Cerebellar nuclear complex (tissue), 1 donor: ENCODE measurements at places on chromosomes 4 and X.

DNA sequence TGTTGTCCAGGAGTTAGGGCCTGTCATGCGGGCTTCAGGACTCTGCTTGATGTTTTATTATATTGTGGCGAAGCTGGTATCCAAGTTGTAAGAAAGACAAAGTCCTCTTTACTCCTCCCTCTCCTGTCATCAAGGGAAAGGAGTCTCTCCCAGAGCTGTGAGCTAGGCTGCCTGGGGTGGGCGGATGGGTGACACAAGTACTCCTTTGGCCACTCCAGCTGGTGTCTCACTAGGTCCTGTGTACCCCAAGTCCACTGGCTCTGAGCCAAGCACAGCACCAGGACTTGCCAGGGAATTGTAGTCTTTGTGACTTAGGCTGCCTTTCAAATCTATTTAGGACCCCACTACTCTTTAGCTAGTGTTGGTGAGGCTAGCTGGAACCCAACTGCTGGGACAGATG is 36.7 kb upstream of the RPS6KA6 start:
- DNase-seq, result no peak

DNA sequence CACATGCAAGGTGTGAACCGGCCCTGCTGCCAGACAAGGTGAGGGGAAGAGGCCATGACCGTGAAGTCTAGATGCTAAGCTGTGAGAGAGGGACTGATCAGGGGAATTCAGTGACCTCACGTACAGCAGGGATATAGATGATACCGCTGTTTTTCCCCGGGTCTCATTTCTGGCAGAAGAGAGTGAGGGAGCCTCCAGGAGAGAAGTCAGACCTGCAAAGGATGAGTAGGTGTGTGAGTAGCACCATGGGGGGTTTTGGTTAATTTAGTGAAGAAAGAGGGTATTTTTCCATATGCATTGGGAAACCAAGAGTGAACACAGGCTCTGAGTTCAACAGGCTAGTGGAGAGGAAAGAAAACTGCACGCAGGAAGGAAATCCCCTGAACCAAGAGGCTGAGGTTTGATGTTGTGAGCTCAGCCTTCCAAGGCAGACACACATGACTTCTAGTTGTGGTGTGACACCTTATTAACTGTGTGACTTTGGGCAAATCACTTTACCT is 127.6 kb upstream of the GATB start:
- DNase-seq, result no peak

DNA sequence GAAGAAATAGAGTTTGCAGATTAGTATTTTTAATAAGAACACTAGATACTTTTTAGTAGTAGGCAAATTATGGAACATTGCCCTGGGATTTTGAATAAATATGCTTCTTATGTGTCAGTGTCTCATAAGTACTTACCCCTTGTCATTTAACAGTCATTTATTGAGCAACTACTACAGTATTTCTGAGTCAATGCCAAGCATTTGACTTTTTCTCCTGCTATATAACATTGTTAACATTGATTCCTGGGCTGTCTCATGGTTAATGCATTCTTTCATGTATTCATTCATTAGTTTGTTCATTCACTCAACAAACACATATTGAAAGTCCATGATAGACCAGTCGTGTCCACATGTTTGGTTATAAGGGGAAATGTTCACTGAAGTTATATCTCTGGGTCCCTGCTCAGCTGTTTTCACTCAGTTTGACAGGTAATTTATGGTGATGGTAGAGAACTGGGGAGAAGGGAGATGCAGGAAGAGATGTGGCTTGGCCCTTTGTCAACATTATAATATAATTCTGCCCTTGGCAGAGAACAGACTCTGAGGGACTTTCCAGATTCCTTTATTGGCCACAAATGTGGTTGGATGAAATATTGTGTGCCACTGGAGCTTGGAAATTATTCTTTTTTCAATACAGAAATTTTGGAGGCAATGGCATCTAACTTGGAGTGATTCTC is 49.8 kb downstream of the OSTC start:
- no peak for DNase-seq

- no peak for DNase-seq
Measured at GRCh38 chr4:126678618-126679017, 954.1 kb upstream of the INTU start.

GRCh38 chr4:41613386-41613785 is 75.4 kb downstream of the LIMCH1 start:
- DNase-seq, result no peak

DNA sequence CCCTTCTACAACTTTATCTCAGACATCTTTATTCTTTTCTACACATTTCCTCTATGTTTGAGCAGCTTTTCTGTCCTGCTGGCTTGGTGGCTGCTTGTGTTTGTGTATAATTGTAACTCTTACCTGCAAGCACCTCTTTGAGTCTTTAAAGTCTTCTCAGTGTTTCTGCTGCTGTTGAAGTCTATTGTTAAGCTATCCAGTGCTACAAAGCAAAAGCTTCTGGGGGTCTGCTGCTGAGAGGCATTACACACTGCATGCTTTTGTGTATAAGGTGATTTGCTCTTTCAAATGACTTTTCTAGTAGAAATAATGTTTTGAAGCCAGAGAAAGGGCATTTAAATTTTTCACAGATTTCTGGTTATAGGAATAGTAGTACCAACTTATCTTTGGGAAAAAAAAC is 241.8 kb downstream of the DTHD1 start:
- DNase-seq, result no peak

- no peak for DNase-seq
Measured at GRCh38 chr4:8772499-8773123, 99.0 kb downstream of the HMX1 start.

DNA sequence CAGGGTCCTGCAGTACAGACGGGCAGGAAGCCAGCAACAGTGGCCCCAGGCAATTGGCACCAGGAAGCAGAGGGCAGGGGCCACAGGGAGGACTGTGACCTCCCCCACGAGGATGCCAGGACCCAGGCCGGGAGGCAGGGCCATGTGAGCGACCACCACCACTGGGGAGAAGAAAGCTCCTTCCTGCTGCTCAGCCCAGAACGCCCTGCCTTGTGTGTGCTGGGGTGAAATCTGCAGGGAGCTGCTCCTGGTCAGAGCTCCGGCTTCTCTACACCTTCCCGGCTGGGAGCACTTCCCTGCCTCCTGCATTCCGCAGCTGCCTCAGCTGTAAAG is 100.4 kb downstream of the HMX1 start:
- no peak for DNase-seq

GRCh38 chr4:151569650-151570049 is 160.7 kb downstream of the FHIP1A start:
- DNase-seq, result no peak

DNA sequence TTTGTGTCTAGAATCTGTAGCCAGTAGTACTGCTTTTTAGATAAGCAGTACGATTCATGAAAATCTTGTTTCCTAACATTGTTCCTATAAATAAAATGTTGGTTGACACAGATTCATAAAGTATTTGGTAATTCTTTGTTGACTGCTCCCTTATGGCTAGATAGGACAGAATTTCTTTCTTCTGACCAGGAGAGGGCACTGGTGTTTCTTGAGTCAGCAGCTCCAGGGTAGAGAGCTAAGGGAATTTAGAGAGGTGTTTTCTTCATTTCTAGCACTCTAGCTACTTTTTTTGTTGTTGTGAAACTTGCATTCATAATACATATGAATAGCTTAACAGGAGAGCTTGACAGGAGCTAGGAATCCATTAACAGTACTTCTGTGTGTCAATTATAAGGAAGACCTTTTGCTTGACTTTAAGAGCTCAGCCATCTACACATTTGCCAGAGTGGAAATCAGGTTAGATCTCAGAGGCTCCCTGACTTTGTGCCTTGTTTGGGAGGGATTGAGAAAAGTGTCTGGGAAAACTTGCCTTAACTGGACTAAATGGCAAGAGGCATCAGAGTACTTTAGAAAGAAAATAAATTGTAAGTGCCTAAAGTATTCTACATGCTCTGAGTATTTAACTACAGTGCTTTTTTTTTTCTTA is 756.1 kb downstream of the SH3BGRL start:
- no peak for DNase-seq

DNA sequence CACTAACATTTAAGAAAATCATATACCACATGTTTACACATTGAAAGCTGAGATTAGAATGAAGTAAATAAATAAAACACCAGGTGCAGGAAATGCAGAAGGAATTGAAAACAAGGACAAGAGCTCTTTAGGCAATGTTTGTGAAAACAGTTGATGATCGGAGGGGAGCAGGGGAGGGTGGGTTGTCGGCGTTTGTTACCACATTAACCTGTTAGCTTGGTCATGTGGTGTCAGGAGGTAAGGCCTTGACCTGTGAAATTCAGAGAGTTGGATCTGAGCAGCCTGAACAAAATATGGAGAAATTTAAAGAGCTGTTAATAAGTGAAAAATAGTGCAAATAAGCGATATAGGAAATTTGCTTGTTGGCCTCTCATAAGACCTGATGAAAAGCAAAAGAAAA is 759.9 kb downstream of the PDHA2 start:
- DNase-seq, result no peak

DNA sequence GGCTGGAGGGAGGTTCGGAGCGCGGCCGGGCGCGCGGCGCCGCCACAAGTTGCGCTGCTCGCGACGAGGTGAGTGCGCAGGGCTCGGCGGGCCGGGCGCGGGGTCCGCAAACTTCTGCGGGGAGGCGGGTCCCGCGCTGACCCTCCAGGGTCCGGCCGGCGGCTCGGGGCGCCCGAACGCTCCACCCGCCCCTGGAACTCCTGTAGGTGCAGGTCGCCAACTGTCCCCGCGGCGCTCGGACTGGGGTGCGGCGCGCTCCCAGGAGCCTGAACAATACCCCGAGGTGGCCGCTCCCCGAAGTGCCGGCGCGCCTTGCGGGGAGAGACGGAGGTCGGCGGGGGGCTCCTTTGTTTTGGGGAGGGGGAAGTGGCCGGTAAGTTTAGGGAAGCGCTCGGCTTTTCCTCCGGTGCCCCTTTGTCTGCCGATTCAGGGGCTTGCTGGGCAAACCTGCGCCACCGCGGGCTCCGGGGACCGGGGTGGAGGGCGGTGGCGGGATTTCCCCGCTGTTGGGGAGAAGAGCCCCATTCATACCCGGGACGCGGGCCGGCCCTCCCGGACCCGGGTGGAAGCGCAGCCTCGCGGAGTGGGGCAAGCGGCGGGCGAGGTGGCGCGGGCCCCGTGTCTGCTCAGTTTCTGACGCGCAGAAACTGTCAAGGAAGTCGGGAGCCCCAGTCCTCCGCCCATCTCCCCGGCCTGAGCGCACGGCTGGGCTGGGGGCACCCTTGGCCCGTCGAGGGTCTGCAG is 694 bp downstream of the TBL1X start:
- no peak for DNase-seq

DNA sequence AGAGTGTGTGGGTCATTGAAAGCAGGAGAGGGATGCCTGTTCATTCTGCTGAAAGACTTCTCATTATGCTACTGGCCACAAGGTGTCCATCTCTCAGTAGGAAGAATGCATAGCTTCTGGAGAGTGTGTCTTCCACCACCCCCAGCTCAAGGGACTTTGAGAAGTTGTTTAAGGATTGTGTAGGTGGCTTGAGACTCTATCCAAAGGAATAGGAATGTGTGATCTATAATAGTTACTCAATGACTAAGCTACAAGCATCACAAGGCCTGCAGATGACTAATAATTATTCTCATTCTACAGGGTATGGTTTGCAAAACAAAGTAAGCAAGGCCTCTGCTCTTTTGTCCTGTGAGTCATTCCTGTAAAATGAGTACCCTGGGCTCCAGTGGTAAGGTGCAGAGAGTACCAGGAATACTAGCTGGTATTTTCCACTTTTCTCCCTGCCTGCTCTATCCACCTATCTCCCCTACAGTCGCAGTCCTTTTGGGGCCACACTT is 279.8 kb upstream of the BOD1L1 start:
- DNase-seq, result no peak

DNA sequence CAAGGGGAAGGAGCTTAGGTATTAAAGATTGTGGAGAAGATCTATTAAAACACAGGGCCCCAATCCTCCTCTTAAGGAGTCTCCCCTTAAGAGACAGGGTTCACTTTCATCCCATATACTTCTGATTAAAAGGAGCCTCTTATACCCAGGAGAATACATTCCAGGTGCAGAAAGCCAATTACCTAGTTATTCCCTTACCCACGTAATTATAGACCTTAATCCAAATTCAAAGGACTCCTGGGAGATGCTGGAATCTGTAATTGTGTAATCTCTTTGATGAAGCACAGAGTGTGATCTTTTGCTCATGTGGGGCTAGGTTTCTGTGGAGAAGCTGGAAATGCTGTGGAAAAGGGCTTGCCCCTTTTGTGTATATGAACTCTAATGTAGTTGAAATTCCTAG is 1.4 kb upstream of the SEC24B start:
- DNase-seq, result no peak

GRCh38 chr4:130110770-130111169 is 1014.8 kb downstream of the C4orf33 start:
- no peak for DNase-seq

DNA sequence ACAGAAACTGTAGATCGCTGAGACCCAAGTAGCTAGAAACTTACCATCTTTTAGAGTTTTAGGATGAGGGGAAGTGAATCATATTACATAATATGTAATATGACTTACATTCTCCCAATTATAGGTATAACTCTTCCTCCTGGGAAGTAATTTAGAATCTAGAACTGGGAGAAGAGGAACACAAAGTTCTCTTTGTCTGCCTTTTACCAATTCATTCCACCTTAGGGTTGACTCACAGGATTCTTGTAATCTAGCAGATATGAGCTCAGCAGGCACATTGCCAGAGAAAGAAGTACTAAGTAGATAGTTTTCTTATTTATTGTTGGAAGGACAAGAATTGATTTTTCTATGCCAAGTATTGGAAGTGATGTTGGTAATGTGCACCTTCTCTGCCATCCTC is 58.0 kb upstream of the CCSER1 start:
- no peak for DNase-seq

- no peak for DNase-seq
Measured at GRCh38 chrX:17939724-17940123, 78.6 kb upstream of the RAI2 start.

- DNase-seq, result no peak
Measured at GRCh38 chr4:184408021-184408683, 66.2 kb downstream of the IRF2 start.

DNA sequence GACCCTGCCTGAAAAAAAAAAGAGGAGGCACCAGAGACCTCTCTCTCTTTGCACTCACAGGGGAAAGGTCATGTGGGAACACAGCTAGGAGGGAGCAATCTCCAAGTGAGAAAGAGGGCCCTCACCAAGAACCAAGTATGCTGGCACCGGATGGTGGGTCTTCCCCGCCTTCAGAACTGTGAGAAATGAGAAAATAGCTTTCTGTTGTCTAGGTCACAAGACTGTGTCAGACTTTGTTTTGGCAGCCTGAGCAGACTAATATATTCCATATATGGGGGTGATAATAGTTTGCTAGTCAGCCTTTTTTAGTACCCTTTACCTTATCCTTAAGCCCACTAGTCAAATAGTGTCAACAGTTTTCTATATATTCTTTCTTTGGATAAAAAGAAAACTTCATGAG is 193.0 kb downstream of the TRIML1 start:
- DNase-seq, result no peak

- no peak for DNase-seq
Measured at GRCh38 chr4:7461230-7461629, 26.5 kb upstream of the PSAPL1 start.

GRCh38 chr4:187983746-187984145 is 11.8 kb upstream of the ZFP42 start:
- no peak for DNase-seq

- no peak for DNase-seq
Measured at GRCh38 chr4:145177906-145178538, 2.4 kb downstream of the OTUD4 start.

GRCh38 chr4:8037150-8037769 is 97.6 kb upstream of the AFAP1 start:
- no peak for DNase-seq

GRCh38 chr4:42483426-42484379 is 86.4 kb downstream of the SHISA3 start:
- DNase-seq, result no peak
